ENCODE measurements at places on chromosomes 7 and 10.

DNA sequence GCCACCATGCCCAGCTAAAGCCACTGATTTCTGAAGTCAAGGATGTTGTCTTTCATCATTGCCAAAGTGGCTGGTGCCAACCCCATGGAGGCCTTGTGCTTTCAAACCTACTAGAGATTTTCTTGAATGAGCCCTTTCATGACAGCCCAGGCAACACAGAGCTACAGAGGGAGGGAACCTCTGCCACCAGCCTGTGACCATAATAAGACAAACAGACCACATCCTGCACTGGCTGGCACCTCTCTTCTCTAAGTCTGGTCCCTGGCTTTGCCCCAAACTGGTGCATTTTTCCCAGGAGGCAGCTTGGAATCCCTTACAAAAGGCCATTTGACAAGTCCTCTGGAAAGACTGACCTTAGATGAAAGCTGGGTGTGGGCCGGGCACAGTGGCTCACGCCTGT, 348.8 kb downstream of the GALNT17 start:
- no peak for DNase-seq

DNA sequence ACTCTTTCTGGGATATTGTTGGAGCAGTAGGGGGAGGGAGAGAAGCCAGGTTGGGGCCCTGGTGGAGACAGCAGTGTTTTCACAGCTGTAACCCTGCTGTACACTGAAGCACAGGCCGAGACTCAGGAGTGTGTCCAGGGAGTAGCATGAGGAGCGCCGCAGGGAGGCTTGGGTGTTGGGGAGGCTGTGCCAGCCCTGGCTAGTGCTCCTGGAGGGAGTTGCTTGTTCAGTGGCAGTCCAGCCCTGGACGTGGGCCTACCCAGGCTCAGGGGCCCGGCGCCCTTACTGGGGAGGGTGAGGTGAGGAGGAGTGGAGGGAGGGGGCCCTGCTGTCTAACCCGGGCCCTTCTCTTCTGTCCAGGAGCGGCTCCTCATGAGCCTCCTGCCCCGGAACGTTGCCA, 35.9 kb downstream of the ADCY1 start:
- no peak for DNase-seq

DNA sequence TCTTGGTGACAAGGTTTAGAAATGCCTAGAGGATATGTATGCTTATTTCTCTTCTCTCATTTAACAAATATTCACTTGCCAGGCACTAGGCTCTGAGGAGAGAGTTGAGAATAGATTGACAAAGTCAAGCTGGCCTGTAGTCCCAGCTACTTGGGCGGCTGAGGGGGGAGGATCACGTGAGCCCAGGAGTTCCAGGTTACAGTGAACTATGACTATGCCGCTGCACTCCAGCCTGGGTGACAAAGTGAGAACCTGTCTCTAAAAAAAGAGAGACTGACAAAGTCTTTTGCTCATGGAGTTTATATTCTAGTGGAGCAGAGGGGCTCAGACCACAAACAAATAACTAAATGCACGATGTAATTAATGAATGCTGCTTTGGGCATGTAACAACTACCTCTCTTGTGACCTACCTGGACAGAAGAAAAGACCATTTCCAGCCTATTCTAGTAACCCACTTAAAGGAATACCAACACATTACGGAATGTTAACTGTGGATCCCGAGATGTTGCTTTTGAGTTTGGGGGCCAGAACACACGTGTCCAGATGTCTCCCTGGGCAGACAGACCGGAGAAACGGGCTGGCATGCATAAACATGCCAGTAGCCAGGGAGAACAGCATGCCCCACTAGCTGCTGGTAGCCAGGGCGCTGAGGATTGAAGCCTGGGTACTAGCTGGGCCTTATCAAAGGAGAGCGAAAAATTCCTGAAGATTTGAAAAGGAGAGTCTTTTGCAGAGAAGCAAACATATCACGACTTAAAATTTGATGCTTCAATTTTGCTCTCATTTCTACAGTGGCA, 2.6 kb upstream of the BMPR1A start:
- no peak for DNase-seq

DNA sequence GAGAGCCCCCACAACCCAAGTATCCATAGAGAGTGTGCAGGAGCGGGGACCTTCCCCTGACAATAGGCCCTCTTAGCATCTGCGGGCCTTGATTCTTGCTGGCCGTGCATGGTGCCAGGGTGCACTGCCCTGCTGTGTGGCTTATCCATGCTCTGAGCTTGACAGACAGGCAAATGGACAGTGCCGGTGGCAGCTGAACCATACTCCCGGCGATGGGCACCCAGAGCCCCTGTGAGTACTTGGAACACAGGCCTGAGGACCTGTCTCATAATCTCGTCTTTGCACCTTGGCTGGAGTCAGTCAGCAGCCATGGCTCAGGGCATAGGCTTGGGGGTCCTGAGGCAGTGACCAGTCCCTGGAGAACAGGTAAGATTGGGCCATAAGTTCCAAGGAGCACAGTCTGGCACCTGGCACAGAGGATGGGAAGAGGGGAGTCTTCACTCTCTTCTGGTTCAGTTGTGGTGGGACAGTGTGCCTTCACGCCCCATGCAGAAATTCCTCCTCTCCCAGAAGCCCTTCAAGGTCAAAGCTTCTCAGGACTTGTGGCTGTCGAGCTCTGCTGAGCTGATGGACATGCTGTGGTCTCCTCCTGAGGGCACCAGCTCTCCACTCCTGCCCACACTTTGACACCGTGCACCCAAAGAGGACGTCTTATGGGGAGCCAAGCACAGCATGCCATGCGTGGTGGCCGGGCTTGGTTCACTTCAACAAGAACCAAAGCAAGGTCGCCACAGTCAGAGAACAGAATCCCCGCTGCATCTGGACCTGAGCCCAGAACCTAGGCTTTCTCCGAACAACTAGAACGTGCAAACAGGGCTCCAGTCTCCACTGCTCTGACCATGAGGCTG, 59.4 kb upstream of the CAMK2B start:
- DNase-seq = no peak

DNA sequence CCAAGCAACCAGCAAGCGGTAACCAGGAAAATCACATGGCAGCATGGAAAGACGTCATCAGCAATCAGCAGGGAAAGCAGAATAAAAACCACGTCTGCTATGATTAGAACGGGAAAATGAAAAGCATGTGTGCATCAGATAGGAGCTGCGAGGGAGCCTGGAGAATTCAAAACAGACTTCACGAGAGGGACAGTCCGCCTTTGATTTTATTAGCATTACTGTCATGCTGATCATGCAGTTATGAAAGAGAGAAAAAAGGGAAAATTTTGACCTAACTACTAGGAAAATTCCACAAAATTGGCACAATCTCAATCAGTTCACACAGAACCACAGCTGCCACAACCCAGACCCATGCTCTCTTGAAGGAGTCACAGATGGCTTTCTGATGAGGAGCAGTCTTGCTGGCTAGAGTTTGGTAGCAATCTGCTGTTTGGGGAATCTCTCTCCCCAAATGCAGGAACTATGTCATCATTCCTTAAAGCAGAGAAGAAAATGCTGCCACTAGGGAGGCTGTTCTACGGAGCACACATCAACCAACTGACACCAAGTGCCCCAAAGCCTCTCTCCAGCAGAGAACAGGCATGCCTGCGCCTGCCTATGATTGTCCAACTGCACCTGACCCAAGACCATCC, 295.9 kb downstream of the TNS3 start:
- DNase-seq = no peak

- no peak for DNase-seq
Measured at GRCh38 chr7:106964466-106964865, 80.0 kb upstream of the PRKAR2B start.

DNA sequence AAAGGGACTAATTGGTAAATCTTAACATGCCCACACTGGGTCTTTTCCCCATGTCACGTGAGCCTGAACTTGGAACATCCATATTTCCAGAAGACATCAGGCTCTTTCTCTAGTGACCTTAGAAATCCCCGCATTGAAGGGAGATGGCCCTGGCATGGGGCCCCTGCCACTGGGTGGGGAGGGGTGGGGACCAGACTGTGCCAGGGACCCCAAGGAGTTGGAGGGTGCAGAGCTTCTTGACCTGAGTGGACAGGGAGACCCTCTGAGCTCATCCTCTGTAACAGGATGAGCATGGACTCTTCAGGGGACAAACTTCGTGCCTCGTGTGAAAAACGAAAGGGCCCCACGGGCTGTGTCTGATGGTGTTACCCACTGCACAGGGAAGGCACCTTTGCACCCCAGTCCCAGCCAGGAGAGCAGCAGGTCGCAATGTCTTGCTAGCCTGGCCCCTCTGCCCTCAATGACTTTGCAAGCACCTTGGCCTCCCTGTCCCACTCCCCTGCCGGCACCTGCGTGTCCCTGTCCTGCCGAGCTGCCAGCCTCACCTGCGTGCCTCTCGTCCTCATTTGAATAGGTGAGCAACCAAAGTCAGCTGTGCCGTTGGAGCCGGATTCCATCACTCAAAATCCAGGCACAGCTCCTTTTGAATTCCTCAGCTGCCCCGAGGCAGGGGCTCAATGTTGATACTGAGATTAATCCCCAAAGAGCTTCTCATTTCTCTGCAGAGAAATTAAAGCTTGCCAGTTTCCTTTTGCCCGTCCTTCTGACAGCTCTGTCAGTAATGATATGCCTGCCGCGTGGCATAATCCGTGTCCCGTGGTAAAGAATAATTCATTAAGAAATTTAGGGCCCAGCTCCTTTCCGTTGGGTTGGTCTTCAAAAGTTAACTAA, 234.9 kb downstream of the EBF3 start:
- no peak for DNase-seq

DNA sequence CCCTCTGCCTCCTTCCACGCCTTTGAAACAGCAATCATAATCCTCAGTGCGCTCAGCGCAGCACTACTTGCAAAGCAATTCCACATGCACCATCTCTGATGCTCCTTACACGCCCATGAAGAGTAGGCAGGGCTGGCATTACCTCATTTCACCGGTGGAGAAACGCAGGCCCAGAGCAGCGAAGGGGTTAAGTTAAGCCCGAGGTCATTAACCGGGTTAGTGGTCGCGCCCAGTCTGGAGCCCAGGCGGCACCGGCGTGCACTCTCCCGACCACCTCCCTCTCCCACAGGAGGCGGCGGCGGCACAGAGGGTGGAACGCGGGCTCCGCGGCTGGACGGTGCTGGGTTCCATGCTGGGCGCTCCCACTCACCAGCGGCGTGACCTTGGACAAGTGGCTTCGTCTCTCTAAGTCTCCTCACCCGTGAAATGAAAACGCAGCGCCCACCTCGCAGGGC, 515 bp downstream of the FASTK start:
- peak; percentile 68 for DNase-seq

GRCh38 chr10:44427037-44427436, 42.1 kb upstream of the CXCL12 start:
- no peak for DNase-seq

- no peak for DNase-seq
Measured at GRCh38 chr10:12340937-12341336, 8.4 kb upstream of the CAMK1D start.

GRCh38 chr7:3301831-3302618, 973 bp downstream of the SDK1 start:
- DNase-seq = no peak

DNA sequence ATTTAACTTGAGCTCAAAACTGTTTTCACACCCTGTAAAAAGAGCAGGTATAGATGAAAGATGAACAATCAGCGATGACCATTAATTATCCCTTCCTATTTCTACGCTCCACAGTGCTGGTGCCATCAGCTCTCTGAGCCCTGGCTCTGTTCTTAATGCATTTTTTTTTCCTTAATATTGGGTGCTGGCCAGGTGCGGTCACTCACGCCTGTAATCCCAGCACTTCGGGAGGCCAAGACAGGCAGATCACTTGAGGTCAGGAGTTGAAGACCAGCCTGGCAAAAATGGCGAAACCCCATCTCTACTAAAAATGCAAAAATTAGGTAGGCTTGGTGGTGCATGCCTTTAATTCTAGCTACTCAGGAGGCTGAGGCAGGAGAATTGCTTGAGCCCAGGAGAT, 4.2 kb downstream of the STEAP4 start:
- no peak for DNase-seq

GRCh38 chr10:131682271-131682962, 218.4 kb upstream of the PPP2R2D start:
- no peak for DNase-seq

DNA sequence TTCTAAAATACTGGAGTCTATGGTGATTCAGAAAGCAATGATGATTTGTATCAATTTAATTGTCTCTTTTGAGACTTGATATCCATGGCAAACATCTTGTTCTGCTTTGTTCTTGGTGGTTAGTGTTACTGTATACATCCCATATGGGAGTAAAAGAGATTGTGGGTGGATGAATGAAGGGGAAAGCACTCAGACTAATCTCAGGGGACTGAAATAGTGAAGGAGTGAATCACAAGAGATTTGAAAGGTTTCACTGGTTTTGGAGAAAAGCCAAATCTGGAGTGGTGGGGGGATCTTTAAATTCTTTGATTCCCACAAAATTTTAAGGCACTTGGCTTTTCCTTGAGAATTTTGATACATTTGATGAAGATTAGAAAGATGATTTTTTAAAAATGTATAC, 369.4 kb downstream of the INHBA start:
- no peak for DNase-seq

GRCh38 chr7:20083781-20084180, 133.4 kb downstream of the MACC1 start:
- no peak for DNase-seq

GRCh38 chr7:38978491-38978890, 782 bp downstream of the POU6F2 start:
- DNase-seq = no peak

DNA sequence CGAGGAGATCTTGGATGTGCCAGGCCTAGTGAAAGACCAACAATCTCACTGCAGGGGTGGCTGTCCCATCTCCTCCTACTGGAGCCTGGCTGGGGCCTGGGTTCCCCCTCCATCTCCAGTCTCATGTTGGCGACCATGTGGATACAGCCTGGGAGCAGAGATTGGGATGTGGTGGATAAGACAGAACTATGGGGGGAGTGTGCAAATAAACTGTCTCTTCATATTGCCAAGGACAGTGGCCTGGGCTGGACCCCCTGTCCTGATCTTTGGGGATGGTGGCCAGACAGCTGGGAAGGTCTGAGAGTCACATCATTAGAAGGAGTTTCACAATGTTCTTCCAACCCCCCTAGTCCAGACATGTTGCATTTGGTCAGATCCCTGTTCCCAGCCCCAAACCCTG, 5.8 kb upstream of the MINDY4 start:
- DNase-seq = no peak

DNA sequence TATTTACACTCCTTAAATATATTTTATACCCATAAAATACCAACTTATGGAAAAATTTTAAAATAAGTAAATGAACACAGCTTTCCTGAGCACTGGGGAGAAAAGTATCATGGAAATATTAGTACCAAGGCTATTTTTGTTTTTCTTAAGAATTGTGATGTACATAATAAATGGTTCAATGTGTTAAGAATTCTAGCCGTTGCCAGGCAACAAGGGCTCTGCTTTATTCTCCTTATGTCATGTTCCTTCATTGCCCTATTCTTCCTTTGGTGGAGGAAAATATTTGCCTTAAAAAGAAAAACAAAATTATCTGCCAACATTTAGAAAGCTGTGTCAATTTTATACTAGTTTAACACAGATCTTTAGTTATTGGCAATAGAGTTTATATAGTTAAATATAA, 2.6 kb upstream of the ZPBP start:
- no peak for DNase-seq

DNA sequence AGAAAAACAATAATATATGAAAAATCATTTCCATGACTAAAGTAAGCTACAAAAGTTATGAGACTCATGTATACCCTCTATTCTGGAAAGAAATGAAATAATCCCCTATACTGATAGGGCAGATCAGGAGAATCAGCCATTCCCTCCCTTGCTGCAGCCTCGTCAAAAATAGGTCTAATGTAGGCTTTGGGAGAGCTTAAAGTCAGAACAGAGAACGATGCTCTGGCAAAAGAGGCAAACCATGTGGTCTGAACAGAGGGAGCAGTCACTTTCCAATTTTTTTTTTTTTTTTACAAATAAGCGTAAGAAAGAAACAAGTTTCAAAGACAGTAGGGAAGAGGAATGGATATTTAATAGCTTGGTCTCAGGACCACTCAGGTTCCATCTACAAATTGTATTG, 462.2 kb upstream of the LRRTM3 start:
- DNase-seq = no peak

All from anterior cingulate cortex (tissue), 58 donors.